ENCODE measurements at places on chromosomes 6 and 20. TPM values are rescaled to one million over a fixed set of nuclear protein-coding genes. Genes with fewer than 3 reads are reported as not detected.

DNA sequence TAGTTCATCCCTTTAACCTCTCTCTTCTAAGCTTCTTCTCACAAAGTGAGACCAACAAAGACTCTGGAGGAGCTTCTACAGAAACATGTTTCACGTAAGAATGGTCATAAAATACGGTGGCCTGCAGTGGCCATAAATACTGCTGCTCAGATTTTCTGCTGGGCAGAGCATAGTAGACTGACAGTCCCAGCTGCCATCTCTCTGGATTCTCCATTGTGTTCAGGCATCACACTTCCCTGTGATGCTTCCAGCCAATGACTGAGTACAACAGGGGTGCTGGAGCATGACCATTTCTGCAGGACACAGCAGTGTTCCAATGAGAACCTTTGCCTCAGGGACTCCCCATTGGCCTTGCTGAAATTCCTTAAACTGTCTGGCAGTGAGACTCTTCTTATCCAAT is 392.6 kb downstream of the MMUT start:
- DNase-seq, result no peak

DNA sequence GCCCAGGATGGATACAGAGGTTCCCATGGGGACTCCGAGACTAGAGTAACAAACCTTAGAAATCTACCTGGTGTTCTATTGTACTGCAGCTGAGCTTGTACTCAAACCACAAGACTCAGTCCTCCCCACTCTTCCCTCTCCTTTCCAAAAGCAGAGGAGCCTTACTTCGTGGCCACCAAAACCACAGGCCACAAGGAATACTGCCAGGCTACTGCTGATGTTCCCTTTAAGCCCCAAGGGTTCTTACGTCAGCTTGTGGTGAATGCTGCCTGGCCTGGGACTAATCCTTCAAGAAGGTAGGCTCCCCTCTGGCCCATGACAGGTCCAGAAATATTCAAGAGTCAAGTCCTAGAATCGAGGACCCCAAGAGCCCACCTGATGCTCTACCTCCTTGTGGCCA is 10.5 kb upstream of the DEFB128 start:
- no peak for DNase-seq

DNA sequence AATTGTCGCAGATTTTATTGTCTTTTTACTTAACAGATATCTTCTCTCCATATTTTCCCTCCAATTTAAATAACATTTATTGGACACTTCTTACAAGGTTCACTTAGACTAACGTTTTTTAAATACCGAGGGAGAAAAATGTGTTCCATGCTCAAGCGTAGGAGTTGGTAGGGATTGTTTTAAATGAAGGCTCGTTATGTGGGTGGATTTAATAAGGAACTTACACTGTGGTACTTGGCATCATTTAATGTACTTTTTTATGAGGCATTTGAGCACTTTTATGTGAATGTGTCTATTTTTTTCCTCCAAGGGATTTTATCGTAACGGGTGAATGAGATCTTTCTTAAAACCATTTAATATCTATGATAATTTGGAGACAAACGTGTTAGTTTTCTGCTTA is 125.0 kb upstream of the MTHFD1L start:
- DNase-seq, result no peak

- no peak for DNase-seq
These were observed at the start of gene SLC12A5 for GRCh38 chr20:46028772-46029371. TSS of gene SLC12A5 (plus strand) at chr20:46029215. CDS start at chr20:46029345, 130 bp downstream.

DNA sequence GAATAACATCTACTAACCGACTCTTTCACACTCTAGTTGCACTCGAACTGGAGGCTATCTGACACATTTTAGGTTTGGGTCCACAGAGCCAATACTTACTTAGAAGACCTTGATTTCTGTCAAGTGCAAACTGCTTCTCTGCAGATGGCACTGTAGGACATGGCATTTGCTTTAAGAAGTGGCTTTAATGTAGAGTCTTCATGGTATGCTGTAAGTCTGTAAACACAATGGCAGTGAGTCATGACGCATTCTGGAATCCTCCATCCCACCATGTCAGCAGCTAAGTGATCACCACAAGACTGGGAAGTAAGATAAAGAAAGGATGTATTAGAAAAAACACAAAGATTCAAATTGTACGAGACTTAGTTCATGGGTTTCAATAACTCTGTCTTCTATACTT is 377.0 kb upstream of the NOX3 start:
- DNase-seq, result no peak

GRCh38 chr20:39004508-39004907 is 42.4 kb downstream of the DHX35 start:
- no peak for DNase-seq

- no peak for DNase-seq
These were observed 49.2 kb downstream of the KHDRBS2 start for GRCh38 chr6:62236784-62237183.

- DNase-seq, result no peak
These were observed 551.1 kb upstream of the SYNCRIP start for GRCh38 chr6:86193821-86194220.

DNA sequence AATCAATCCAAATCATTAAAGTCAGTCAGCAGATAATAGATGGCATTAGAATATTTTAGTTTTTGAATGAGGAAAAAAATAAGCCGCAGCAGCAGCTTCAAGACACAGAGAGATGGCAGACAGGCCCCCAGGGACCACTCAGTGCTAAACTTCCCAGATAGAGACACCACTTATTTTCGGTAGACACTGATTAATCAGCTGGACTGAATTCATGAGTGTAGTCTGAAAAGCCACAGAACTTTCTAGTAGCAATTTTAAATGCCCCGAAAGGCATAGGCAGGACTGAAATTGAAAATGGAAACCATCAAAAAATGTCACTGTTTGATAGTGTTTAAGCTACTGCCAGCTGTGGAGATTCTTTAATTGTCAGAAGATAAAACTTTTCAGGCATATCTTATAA is 3.1 kb upstream of the CLDN20 start:
- no peak for DNase-seq

GRCh38 chr20:32585011-32585585 is at the start of gene NOL4L:
TSS of gene NOL4L (minus strand) at chr20:32585333. CDS start at chr20:32584890, 443 bp downstream.
- no peak for DNase-seq

DNA sequence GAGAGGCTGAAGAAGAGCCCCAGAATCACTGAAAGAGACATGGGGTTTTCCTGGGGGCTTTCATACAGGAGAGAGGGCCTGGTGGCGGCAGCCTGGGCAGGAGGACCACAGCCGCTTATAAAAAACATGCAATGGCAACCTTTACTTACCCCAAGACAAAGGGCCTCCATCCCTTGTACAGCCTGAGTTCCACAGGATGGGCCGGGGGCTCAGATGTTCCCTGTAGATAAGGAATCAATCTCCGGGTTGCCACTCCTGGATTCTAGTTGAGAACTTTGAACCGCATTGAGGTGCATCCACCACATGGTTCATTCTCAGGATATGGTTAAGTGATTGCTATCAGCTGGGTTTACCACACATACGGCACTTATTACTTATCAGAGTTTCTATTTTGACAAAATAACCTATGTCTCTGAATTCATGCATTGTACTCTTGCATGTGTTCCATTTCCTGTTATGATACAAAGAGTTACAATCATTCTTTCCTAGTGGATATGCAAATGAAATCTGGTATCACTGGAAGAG is 677.6 kb downstream of the KIF16B start:
- no peak for DNase-seq

DNA sequence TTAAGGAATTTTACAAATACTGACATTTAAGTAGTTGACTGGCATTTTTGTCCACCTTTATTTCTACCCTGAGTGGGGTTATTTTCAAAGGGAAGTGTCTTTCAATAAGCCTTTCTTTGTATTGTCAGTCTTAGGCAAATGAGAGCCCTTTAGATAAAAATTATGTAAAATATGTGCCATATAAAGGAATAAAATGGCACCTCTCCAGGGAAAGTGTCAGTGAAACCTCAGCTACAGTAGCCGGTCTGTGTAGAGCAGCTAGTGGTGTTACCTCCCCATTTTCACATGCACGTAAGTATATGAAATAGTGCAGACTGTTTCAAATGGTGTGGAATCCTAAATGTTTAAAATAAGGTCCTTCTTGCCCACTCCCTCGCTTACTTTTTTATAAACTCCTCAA is 5.0 kb downstream of the FAM217B start:
- no peak for DNase-seq

DNA sequence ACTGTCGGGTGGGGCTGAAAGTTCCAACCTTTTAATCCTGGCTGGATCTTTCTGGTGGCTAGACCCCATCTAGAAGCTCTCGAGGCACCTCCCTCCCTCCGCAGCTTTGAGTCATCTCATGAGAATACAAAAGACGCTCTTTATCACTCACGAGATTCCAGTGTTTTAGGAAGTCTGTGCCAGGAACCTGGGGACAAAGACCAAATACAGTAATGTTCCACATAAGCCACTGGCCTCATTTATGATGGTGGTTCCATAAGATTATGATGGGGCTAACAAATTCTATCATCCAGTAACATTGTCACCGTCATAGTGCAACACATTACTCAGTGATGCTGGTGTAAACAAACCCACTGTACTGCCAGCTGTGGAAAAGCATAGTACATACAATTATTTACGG is 48.7 kb downstream of the NCOA7 start:
- no peak for DNase-seq

- no peak for DNase-seq
These were observed 122.3 kb downstream of the PREX1 start for GRCh38 chr20:48705240-48706115.

DNA sequence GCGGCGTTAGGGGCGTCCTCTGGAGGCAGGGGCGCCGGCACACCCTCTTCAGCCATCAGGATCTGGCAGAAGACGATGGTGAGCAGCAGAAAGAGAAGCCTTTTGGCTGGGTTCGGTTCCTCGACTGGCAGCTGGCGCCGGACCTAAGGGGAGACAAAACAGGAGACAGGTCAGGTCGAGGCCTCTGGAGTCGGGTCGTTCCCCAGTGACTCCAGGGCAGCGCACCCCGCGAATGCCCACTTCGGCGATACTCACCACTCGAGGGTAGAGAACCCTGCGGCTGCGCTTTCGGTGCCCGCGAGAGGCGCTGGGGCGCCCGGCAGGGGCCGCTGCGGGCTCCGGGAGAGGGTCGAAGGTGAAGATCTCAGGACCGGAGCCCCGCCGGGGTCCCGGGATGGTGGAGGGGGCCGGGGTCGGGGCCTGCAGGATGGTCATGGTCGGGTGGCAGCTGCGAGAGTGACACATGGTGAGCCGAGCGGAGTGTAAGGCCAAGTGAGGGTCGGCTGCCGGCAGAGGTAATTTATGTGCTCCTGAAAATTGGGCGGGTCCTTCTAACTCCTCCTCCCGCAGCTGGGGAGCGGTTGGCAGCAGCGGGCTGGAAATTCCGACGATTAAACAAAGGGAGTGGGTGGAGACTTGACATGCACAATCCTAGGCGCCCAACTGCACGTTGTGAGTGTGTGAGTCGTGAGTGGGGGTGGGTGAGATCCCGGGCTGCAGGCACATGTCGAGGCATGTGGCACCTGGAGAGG is at the start of gene IER3:
Gene IER3 (minus strand): TSS at position 494 of the 752 bp plus-strand sequence. CDS start 29 bp downstream, at position 465.
- DNase-seq, result no peak

DNA sequence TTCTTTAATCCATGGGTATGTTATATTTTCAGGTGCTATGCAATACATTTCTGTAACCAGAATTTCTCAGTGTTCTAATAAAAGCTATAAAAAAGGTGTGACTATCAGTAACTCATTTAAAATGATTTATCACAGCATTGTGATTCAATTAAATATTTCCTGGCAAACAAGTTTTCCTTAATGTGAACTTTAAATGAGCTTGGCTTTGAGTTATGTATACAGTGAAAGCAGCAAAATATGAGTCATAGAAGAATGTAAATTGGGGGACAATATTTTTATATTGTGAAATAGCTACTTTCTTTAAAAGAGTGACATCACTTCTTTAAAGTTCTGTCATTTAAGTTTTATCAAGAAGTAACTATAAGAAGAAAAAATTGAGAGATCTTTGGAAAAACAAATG is 484.9 kb upstream of the MAN1A1 start:
- DNase-seq, result no peak

- no peak for DNase-seq
These were observed 35.5 kb upstream of the BMP2 start for GRCh38 chr20:6732001-6732447.

DNA sequence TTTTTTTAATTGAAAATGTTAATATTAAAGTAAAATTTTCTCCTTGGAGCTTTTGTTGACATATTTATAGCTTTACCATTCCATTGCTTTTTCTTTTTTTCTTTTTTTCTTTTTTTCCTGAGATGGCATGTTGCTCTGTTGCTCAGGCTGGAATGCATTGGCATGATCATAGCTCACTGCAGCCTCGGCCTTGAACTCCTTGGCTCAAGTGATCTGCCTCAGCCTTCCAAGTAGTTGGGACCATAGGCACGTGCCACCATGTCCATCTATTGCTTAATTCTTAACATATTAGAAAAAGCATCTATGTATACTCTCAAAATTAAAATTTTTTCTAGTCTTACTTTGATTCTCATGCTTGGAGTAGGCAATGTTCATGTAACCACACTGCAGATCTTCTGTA is 43.0 kb downstream of the RALGAPB start:
- no peak for DNase-seq

- no peak for DNase-seq
These were observed 660.2 kb upstream of the ADGRB3 start for GRCh38 chr6:67974931-67975330.

- no peak for DNase-seq
These were observed 174.9 kb downstream of the ANKRD60 start for GRCh38 chr20:58053391-58054055.

- no peak for DNase-seq
These were observed 36.3 kb downstream of the BANF2 start for GRCh38 chr20:17735959-17736621.

DNA sequence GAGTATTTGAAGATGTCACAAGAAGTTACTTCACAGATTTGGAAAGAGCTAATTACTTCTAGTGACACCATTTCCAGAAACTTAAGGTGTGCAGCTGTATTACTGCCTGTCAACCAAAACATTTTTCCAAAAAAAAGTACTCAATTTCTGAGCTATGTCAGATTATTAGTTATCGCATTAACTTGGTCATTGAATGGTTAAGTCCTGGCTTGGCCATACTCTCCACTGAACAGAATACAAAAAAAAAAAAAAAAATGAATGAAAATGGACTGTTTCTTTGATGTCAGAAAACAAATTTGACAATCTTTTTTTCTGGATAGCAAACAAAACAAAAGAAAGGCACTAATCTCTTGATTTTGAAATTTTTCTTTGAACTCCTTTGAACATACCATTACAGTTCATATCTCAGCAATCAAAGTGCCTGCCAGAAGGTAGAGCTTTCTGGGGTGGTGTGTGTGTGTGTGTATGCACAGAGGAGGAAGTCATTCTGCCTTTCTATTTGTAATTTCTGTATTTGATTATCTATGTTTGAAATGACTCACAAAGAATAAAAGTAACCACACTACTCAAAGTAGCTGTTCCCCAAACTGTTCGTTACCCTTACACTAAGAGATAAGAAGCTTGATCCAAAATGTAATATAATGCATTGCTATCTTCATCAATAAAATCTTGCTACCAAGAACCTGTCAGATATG is 210.8 kb upstream of the FUT9 start:
- no peak for DNase-seq

GRCh38 chr6:130306377-130306776 is 59.4 kb upstream of the TMEM200A start:
- DNase-seq, result no peak

Gene DSN1
- 37.9 TPM for polyA plus RNA-seq

Gene GPLD1
- 1.2 TPM for polyA plus RNA-seq

Gene RPL7L1
- 101 TPM for polyA plus RNA-seq

Gene TMEM63B
- polyA plus RNA-seq, result 18.3 TPM

Gene CEP57L1
- polyA plus RNA-seq, result 8.9 TPM

Gene PLA2G7
- polyA plus RNA-seq, result not detected

Gene SCGN
- 0.13 TPM for polyA plus RNA-seq

Gene LAMA4
- polyA plus RNA-seq, result 3.7 TPM

Gene FNDC1
- polyA plus RNA-seq, result 0.01 TPM

Gene GSTA3
- not detected for polyA plus RNA-seq

Gene CPXM1
- polyA plus RNA-seq, result not detected

Gene GPR6
- polyA plus RNA-seq, result not detected

Gene PAK5
- polyA plus RNA-seq, result not detected

Gene ZSCAN12
- 1.9 TPM for polyA plus RNA-seq

All from A549 (cell line).